Left renal pelvis (tissue), 4 donors: ENCODE measurements at places on chromosomes 11 and 22. TPM values are rescaled to one million over a fixed set of nuclear protein-coding genes. Genes with fewer than 3 reads are reported as not detected.

Gene CARD10
- polyA plus RNA-seq, result 17.9 TPM

DNA sequence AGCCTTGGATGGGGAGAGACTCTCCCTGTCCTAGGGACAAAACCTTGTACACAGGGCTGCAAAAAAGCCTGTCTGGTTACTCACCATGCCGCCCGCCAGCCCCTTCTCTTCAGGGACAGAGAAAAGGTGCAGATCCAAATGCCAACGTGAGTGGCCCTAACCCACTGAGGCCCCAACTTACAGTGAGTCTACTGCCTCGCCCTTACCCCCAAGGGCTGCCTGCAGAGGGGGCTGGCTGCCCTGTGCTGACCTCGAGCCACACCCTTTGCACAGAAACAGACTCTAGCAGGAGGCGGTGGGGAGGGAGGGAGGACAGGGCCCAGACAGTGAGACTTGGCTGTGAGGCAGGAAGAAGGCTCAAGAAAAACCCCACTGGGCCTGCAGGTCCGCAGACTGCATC lies 13.6 kb upstream of the CHST1 start:
- DNase-seq, result no peak

Gene SMC1B
- 0.14 TPM for polyA plus RNA-seq

GRCh38 chr11:79045800-79046304 lies 395.0 kb downstream of the TENM4 start:
- no peak for DNase-seq

DNA sequence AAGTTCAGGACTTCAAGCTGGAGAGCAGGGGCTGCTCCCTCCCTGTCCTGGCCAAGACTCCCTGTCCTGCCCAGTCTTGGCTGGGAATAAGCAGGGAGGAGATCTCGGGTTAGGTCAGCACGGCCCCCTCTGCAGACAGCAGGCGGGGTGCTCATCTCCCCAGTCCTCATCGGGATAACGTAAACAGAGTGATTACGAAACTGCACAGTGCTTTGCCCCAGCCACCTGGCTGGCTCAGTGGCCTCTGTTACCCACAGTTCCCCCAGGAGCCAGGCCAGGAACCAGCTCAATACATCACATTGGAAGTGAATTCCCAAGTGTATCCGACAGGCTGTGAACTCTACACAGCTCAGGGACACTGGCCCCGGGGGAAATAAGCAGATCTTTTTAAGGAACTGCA lies 42.7 kb upstream of the KCNJ11 start:
- no peak for DNase-seq

GRCh38 chr11:34027516-34028408 lies 23.8 kb upstream of the CAPRIN1 start:
- DNase-seq, result no peak

Gene MMP12
- 0.07 TPM for polyA plus RNA-seq

DNA sequence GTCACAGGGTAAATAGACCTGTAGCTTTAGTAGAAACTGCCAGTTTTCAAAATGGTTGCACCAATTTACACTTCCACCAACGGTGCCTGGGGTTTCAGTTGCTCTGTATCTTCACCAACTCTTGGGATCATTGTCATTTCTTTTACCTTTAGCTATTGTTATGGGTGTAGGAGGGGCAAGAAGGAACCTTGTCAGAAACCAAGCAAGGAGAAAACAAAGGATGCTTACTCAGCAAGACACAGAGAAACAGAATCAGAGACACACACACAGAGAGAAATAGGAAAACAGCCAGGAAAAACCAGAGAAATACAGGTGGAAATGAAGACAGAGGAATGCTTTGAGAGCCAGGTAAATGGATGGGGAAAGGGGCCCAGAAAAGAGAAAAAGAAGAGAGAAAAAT lies 367.6 kb downstream of the MIAT start:
- DNase-seq, result no peak

- DNase-seq, result no peak
These were observed 30.4 kb upstream of the TYR start for GRCh38 chr11:89147229-89147628.

- no peak for DNase-seq
These were observed 8.8 kb downstream of the ATP5MG start for GRCh38 chr11:118410055-118410745.

GRCh38 chr11:118666371-118666770 lies 13.1 kb downstream of the TREH start:
- no peak for DNase-seq

DNA sequence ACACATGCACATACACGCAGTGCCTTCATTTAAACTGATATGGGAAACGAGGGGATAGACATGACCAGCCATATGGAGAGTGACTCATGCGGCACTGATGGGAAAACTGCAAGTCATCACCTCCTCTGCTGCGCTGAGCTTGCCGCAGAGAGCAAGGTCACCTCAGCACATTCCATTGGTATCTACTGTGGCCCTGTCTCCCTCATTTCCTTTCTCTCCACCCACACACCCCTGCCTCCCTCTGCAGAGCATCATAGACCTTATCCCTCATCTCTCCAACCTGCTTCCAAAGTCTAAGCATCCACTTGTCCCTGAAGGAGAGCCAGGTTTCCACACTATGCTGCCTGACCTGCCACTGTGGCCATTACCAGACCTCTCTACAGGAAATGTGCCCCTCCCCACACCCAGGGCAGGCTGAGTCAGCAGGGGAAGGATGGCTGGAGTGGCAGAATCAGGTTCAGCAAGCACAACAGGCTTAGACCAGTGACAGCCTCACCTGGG lies 116.9 kb upstream of the SNX19 start:
- DNase-seq, result no peak

Gene ARHGEF12
- polyA plus RNA-seq, result 131 TPM

DNA sequence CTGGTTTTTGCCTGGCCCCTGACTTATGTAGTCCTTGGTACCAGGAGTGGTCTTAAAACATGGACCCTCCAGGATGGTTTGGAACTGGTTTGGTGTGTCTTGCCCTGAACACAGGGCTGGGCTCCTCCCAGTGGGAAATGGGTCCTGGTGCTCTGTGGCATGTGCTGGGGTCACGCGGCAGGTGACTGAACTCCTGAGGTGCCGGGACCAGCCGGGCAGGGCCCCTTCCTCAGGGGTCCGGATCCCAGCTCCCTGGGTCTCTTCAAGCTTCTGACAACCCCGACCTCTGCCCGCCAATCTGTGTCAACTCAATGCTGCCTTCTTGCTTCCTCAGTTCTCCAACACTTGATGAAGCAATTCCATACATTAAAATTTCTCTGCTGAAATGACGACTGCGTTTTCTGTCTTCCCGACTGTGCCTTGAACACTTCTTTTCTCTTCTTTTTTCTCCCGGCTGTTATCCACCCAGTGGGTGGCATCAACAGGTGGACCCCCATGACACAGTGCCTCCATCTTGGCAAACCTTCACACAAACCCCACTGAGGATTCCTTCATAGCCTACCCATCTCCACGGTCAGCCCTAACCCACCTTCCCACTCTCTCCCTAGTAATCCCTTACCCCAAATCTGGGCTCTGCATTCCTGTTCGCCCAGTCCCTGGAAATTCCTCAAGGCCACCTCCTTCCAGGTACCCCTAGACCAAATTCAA lies 4.4 kb downstream of the IFT27 start:
- DNase-seq, result no peak
